NCI-H2107 (cell line): ENCODE measurements at places on chromosomes 2 and 18.

DNA sequence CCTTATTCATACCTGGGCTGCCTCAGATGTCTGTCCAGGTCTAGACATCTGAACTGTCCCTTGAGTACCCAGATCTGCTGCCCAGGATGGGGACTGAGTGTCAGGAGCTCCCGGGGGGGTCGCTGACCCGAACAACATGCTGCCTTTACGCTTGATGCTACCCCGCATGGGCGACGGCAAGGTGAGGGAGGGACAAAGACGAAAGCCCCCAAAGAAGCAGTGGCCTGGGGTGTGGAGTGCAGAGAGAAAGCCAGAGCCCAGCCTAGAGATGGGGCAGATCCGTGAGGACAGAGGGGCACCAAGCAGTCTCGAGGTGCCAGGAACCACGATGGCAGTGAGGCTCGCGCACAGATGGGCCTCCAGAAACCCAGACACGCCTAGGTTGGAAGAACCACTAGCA, 234.7 kb downstream of the ATAD2B start:
- DNase-seq: no peak

DNA sequence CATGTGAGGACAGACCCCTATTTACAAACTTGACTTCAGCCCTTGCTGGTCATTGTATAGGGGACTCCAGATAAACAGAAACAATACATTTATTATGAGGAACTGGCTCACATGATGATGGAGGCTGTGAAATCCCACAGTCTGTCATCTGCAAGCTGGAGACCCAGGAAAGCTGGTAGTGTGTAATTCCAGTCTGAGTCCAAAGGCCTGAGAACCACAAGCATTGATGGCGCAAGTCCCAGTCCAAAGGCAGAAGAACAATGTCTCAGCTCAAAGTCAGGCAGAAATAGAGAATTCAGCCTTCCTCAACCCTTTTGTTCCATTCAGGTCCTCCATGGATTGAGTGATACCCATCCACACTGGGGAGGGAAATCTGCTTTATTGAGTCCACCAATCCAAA, 28.1 kb upstream of the SPP2 start:
- no peak for DNase-seq

- DNase-seq: no peak
These were observed 45.4 kb upstream of the REG3G start for GRCh38 chr2:78980152-78980465.

DNA sequence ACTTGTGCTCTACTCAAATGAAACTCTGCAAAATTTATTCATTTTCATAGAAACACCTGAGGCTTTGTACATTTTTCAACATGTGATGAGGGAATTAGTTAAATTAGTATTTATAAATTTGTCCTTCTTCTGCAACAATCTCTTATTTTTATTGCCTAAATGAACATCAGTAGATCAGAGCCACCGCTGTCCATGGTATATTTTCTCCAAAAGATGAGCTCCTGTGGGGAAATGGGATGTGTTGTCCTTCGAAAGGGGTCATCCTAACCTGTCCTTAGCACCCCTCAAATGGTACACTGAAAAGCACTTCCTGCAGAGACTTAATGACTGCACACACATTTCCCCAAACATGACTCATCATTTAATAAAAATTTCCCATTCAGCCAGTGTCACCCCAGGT, 714.6 kb downstream of the MBD2 start:
- no peak for DNase-seq

GRCh38 chr2:235543128-235543750, 49.4 kb downstream of the AGAP1 start:
- DNase-seq: no peak

- no peak for DNase-seq
These were observed 136.5 kb downstream of the DSEL start for GRCh38 chr18:67379981-67380380.

- DNase-seq: no peak
These were observed 1.2 kb downstream of the PIEZO2 start for GRCh38 chr18:11147962-11148679.

DNA sequence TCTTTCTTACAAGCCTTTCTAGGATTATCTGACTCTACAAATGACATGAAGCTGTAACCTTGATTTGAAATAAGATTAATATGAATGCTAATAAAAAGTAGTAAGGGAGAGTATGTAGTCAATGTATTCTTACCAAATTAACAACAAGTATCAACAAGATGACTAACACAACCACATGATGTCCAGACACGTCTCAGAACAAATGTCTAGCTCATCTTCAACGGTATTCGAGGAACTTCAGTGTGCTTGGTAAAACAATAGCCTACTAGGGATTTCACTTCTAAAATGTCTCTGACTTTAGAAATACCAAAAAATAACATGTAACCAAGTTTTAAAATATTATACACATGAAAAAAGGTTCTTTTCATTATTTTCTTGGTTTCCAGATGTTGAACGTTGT, 3.4 kb downstream of the HDLBP start:
- DNase-seq: no peak
